GM19239 (cell line): ENCODE measurements at places on chromosomes 13 and 19.

DNA sequence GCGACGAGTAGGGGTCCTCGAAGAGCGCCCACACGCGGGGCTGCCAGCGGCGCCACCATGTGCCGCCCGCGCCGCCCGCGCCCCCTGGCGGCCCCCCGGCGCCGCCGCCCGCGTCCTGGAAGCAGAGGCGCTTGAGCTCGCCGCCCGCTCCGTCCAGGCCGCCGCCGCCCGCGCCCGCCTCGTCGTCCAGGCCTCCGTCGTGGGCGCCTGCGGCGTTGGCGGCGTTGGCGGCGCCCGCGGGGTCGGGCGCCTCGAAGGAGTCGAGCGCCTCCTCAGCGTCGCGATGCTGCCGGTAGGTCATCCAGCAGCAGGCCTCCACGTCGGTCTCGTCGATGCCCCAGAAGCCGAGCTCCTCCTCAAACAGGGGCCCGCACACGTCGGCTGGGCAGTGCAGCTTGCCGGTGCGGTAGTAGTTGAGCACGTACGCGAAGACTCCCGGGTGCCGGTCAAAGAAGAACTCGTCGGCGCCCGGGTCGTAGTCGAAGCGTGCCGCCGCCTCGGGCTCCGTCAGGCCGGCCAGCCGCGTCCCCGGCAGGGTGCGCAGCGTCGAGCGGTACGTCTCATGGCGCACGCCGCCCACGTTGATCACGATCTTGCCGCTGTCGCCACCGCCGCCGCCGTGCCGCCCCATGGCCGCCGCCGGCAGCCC, 829 bp downstream of the KCNC3 start:
- no peak for DNase-seq

GRCh38 chr13:25177012-25177411, 4.9 kb upstream of the AMER2 start:
- no peak for DNase-seq

DNA sequence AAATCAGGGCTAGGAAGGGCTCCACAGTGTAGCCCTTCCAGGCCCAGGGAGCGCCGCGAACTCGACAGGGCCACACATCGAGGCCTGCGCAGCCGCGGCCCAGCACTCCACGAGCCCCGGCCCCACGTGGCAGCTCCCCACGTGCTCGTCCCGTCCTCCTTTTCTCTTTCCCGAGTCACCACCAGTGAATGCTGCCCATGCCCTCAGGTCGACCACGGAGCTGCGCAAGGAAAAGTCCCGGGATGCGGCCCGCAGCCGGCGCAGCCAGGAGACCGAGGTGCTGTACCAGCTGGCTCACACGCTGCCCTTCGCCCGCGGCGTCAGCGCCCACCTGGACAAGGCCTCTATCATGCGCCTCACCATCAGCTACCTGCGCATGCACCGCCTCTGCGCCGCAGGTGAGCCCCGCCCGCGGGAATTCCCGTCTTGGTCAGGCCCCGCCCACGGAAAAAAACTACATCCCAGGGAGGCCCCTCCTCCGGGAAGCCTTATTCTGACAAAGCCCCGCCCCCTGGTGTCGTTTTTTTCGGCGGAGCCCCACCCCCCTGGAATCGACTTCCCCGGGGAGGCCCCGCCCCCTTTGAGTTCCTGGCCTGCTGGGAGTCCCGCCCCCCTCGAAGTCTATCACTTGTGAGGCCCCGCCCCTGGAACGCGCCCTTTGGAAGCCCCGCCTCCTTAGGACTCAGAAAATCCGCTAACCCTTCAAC, 7.0 kb downstream of the HIF3A start:
- no peak for DNase-seq

GRCh38 chr13:61608138-61608537, 192.5 kb upstream of the PCDH20 start:
- no peak for DNase-seq

DNA sequence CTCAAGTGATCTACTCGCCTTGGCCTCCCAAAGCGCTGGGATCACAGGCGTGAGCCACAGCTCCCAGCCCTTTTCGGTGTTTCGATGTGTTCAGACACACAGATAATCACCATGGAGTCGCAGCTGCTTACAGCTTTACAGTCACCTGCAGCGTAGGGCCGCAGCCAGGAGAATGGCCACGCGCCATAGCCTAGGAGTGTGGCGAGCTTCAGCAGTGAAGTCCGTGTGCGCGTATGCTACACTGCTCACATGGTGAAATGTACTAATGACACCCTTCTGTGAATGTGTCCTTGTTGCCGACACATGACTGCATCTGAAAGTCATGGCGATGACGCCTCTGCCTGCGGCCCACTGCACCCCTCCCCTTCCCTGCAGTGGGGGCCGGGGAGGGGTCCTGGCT, 23.6 kb downstream of the AP3D1 start:
- DNase-seq = no peak

DNA sequence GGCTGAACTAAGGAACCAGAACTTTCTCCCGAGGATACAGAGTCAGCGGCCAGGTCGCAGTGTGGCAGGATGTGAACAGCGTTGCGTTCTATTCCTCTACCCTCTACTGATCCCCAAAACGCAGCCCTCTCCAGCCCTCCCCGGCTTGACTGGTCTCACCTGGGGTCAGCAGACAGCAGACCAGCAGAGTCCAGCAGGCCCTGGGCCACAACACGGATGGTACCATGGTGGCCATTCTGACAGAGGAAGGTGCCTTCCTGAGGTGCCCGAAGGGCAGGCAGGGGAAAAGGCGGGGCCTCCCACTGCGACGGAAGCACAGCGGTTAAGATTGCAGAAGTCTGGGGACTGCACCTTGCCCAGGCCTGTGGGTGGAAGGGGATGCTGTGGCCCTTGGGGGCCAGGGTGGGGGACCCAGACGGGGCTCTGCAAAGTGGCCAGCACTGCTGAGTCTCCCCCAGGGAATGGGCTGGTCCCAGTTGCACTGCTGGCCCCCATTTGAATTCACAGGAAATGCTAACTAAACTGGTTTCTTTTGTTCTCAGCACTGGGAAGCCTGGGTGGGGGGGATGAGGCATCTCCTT, at the start of gene ICAM3:
Gene ICAM3 (minus strand): TSS at position 245 of the 581 bp plus-strand sequence. CDS start 10 bp downstream, at position 235.
- peak; percentile 67 for DNase-seq

GRCh38 chr13:30711375-30711774, 24.0 kb upstream of the ALOX5AP start:
- no peak for DNase-seq

- no peak for DNase-seq
These were observed 8.5 kb downstream of the ILF3 start for GRCh38 chr19:10662384-10663251.

DNA sequence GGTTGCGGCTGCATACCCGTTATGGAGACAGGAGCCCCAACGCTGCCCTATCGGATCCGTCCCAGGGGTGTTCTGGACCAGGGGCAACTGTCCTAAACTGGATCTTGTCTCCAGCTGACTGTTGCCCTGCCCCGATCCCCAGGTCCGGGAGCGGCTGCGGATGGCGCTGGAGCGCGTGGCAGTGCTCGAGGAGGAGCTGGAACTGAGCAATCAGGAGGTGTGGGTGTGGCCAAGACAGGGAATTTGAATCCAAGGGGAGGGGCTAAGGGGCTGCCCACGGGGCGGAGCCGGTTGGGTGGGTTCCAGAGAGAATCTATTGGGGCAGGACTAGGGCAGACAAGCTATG, 9.9 kb downstream of the PPFIA3 start:
- DNase-seq = no peak

DNA sequence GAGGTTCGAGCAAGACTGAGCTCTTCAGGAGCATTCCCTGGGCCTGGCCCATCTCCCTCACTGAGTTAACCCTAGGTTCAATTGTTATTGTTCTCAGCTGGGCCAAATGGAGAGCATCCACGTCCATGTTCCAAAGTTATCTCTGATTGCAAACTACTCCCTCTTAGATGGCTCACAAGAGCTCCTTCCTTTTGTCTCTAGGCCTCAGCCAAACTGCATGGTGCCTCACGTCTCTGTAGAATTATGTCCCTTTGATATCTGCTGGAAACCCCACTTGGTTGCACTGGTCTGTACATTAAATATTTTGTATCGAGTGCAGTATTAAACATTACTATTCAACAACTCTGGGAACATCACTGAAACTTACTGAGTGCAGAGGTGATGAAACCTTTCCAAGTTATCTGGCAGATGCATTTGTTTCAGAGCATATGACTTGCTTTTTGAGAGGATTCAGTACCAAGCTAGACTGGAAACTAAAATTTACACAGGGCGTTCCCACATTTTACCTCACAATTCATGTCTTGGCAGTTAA, 38.1 kb downstream of the DOCK9 start:
- no peak for DNase-seq

- DNase-seq = no peak
These were observed 812.8 kb upstream of the SLC10A2 start for GRCh38 chr13:103878891-103879605.

GRCh38 chr13:60453490-60453889, 56.5 kb downstream of the TDRD3 start:
- no peak for DNase-seq

DNA sequence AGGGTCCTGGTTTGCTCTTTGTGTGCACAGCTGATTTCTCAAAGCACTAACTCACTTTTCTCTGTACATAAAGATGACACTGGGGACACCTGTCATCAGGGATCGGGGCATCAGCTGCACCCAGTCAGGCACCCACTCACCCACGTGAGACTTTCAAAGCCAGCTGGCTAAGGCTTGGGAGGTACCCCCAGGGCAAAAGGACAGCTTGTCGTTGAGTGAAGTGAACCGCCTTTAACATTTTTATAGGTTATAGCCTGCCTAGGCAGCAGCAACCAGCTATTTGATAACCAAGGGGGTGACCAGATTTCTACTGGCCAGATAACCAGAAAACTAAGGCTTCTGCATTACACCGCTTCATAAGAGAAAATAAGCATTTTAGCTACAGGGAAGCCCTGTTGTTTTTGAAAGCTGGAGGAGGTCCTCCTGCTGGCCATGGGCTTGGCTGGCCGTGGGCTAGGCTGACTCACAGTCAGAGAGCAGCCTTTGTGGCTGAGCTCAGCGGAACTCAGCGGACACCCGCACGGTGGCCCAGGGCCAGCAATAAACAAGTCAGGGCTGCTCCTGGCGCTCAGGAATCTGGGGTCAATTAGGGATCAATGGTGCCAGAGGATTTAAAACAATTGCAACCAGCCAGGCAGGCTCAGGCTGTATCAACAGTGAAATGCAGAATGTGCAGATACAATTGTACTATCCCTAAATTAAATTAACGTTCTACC, 57.1 kb downstream of the ALOX5AP start:
- DNase-seq = no peak

DNA sequence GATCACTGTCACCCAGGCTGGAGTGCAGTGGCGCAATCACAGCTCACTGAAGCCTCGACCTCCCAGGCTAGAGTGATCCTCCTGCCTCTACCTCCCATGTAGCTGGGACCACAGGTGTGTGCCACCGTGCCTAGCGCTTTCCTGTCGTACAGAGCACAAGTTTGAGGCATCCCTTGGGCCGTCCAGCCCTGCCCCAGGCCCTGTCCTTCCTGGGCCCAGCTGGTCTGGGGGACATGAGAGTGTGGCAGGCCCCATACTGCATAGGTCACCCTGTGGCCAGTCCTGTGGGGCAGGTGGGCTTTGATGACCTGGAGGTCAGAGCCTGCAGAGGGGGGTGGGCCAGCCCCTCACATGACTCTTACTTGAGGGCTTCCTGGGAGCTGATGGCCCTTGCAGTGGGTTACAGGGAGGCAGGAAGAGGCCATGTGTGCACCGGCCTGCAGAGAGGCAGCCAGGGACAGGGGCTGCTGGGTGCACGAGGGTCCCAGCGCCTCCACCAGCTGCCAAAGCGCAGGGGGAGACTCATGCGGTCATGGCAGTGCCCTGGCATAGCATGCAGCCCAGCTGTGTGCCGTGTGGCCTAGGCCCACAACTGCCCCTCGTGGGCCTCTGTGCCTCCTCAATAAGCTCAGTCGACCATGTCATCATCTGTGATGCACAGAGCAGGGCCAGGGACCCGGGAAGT, 61.4 kb downstream of the KDM4B start:
- DNase-seq = no peak

DNA sequence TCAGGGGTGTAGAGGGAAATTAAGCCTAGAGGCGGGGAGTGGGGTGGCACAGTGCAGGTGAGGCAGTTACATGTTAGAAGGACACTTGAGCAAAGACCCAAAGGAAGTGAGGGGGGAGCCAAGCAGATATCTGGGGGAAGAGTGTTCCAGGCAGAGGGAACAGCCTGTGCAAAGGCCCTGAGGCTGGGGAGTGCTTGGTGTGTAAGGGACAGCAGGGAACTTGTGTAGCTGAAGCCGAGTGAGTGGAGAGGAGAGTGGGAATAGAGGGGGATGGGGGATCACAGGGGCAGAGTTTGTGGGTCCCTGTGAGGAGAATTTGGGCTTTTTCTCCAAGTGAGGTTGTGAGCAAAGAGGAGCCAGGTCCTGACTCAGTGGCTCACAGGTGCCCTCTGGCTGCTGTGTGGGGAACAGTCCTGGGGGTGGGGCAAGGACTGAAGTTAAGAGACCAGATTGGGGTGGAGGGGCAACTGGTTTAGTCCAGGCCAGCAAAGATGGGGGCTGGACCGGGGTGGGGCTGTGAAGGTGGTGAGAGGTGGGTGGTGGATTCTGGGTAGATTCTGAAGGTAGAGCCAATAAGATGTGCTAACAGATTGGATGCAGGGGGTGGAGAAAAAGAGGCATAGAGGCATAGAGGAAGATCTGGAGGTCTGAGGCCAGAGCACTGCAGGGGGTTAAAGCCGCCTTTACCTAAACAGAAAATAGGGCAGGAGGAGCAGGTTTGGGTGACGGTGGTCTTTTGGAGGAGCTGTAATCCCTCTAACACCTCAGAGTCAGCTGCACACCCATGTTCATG, 75.3 kb downstream of the CACNA1A start:
- DNase-seq = peak; percentile 27

GRCh38 chr13:83621765-83622421, 260.4 kb downstream of the SLITRK1 start:
- no peak for DNase-seq

GRCh38 chr19:29320086-29320485, 107.1 kb upstream of the UQCRFS1 start:
- DNase-seq = no peak

DNA sequence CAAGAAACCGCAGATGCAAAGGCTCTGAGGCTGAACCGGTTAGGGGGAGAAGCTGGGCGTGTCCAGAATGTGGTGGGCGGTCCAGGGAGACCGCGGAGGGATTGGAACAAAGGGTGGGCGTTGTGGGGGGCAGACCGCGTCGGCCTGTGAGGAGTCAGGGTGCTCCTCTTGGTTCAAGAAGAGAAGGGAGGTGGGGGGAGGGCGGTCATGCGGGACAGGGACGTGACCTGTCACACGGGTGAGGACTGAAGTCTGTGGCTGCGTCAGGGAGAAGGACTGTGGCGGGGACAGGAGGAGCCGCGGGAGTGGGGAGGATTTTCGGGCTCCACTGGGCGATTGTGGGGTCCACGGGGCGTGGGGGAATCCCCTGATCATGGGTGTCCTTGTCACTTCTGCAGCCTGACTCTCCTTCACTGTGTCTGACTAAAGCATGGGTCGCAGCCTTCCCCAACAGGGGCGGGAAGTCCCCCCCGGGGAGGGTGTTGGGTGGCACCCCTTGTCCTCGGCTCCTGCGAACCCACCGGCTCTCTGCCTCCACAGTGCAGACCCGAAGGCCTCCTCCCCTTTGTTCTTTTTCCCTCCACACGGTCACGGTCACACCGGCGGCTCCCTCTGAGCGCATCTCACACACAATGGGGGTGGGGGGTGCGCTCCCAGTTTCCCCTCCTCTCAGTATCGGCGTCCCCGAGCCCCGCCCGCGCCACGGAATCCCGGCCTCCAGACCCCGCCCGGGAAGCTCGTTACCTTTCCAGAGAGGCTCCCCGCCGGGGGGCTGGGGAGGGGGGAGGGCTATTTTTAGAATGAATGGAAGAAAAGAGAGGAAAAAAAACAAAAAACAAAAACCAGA, 16.4 kb upstream of the KCNN1 start:
- DNase-seq = no peak

GRCh38 chr13:66468656-66469055, 761.5 kb downstream of the PCDH9 start:
- DNase-seq = no peak

- DNase-seq = peak; percentile 55
These were observed 492 bp downstream of the TMEM147 start for GRCh38 chr19:35545855-35546381.

- DNase-seq = peak; percentile 35
These were observed 30.1 kb downstream of the WDFY2 start for GRCh38 chr13:51614350-51614786.
